ENCODE measurements at places on chromosomes 3 and 15.
A peak's percentile ranks its signal among the peaks of the same experiment; 100 is the strongest.

DNA sequence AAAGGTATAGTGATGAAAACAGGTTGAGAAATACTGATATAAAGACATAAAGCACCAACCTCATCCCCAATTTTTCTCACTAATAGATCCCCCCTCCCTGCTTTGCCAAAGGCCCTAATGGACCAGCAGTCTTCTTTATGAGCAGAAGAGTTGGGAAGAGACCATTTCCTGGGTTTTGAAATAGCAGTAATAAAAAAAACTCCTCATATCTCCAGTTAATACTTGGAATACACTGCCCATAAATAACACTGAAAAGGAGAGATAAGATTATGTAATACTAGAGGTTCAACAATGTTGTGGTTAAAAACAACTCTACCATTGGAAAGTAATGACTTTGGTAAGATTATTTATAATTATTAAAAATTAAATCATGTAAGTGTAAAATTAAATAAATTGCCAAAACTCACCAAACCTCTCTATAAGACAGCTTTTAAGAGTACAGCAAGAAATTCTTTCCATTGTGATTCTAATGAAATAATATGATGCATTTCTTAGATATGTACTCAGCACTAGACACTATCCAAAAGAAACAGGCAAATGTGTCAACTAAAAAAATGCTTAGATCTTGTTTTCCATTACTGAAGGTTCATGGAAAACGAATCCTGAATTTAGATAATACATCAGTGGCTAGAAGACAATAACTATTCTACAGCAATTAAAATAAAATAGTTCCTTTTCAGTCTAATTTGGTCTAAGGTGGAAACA is 88.2 kb downstream of the FAIM start:
- no peak for DNase-seq

- no peak for DNase-seq
These were observed 43.6 kb downstream of the PIK3R4 start for GRCh38 chr3:130702985-130703384.

DNA sequence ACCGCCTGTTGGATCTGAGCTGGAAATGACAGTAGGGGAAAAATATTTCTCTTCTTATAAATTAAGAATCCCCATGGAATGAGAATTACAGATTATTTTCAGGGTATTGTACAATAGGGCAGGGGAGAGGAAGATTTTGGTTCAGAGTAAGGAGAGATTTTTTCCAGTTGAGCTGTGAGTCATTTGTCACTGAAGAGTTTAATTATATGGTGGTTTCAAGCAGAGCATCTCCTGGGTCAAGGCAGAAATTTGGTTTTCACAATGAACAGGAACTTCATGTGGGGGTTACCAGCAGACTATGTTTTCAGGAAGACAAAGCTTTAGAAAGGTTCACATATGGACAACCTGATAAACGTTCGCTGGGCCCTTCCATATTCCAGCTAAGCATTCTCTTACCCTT is 182.8 kb upstream of the NR2E3 start:
- no peak for DNase-seq

GRCh38 chr15:100727291-100727851 is 125.0 kb downstream of the ASB7 start:
- peak; percentile 54 for DNase-seq

DNA sequence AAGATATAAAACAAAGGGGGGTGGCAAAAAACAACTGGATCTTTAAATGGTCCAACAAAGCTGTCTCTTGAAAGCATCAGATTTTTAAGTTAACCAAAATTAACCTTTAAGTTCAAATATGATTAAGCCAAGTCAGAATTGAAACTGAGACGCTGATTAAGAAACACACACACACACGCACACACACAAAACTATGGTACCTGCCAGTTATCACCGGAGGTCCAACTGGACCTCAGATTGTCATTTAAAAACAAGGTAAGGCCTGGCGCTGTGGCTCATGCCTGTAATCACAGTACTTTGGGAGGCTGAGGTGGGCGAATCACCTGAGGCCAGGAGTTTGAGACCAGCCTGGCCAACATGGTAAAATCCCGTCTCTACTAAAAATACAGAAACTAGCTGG is 10.4 kb downstream of the ARF4 start:
- DNase-seq, result no peak

DNA sequence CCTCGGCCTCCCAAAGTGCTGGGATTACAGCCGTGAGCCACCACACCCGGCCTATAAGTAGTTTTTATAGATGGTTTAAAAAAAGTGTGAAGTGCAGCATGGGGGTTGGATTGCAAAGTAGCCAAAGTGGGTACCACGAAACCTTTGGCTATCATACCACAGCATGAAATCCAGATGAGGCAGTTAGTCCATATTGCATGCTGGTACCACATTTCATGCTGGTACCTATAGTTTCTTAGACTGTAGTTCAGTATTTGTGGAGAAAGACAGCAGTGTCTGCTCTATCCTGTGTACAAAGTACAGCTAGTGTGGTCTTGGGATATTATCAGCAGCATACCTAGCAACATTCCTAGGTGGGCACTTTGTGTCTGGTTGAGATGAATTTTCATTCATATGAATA is 11.8 kb downstream of the ZNF609 start:
- DNase-seq, result no peak

DNA sequence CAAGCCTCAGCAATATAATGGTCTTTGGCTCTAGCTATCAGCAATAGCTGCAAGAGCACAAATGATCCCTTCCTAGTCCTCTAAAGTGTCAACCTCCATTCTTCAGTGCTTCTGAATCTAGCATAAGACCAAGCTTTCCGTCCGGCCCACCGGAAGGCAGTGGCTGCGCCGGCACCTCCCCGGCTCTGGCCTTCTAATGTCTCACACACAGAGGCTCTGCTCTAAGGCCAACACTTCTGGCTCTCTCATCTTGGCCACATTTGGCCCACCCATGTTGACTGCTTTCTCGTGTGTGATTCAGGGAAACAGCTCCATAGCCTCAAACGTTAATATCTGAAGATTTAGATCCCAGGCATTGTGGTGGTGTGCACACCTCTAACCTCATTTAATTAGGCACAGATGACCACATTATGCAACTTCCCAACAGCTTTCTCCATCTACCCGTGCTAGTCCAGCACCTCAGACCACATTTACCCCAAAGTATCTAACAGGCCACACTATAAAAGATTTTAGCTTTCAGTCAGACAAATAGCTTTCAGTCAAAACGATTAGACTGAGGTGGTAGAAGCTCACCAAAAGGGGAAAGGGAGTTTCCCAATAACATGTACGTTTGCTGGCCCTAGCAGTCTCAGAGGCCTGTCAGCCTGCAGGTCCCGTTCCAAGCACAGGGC is 19.3 kb downstream of the SLC51A start:
- DNase-seq, result no peak

GRCh38 chr15:92104072-92104471 is 250.6 kb downstream of the SLCO3A1 start:
- DNase-seq, result no peak

GRCh38 chr3:33077976-33078375 is 19.0 kb downstream of the GLB1 start:
- DNase-seq, result no peak

DNA sequence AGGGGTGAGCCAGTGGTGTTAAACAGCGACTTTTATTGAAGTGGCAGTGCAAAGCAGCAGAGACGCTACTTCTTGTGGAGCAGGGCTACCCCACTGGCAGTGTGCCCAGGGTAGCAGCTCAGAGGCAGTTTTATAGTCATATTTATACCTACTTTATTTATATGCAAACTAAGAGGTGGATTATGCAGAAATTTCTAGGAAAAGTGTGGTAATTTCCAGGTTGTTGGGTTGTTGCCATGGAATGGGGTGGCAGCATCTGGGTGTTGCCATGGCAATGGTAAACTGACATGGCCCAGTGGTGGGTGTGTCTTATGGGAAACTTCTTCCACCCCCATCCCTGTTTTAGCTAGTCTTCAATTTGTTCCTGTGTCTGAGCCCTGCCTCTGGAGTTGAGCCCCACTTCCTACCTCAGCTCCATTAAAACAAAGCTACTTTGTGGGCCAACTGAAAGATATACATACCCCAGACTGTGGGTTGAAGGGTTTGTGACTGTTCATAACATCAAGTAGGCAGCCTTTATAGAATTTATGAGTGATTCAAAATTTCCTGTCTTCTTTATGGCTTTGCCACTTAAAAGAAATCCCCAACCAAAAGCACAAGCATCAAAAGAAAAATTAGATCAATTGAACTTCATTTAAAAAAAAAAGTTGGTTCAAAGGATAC is 60.3 kb downstream of the EBLN2 start:
- no peak for DNase-seq

DNA sequence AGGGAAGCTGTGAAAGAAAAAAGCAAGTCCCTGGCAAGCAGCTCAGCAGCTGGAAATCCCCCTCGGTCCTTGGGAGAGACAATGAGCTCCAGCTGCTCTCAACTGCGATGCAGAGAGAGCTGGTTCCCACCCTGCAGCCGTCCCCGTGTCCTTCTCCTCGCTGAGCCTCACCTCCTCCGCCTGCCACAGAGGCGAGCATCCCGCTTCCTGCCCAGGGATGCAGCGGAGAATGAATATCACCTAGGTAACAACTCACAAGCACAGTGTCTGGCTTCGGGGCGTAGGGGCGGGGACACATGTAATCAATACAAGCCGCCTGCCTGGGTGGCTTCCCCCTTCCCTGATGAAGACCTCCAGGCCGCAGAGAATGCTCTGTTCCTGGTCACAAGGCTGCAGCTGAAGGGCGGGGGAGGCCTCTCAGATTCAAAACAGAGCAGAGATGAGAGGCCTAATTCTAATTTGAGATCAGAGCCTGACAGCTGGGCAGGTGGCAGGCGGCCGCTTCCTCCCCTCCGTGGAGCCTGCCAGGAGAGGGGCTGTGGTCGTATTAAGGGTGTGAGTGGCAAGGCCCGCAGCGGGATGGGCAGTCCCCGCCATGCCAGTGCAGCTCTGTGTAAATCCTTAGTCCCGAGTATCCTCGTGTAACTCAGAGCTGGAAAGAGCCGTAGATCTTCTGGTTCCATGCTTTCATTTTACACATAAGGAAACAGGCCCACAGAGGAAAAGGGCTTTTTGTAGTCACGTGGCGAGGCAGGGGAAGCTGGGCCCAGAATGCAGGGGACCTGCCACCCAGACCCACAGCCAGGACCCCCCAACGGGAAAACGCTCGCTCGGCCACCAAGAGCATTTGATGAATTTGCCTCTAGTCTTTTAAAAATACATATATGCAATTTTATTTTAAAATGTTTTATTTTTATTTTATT is 24.3 kb downstream of the ZDHHC19 start:
- DNase-seq, result no peak

GRCh38 chr3:125240496-125240895 is 27.9 kb upstream of the SLC12A8 start:
- DNase-seq, result no peak
